ENCODE measurements at places on chromosomes 12 and 14.

- no peak for DNase-seq
Measured at GRCh38 chr12:57614948-57615500, 3.8 kb downstream of the ARHGEF25 start.

GRCh38 chr12:51973560-51973959, 22.1 kb downstream of the ACVR1B start:
- no peak for DNase-seq

DNA sequence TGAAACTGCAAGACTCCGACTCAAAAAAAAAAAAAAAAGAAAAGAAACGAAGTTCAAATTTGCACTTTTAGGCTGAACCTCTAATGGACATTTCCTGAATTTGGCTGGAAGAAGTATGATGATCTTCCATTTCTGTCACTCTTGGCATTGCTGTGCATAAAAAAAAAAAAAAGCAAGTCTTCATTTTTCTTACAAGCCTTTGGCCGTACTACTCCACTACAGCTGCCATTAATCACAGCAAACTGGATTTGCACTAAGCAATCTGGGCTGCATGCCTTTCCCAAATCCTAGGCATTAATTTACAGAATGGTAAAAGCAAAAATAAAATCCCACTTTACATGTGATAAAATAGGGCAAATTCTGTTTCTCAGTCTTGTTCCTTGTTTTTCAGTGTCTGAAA, 7.1 kb downstream of the CSRP2 start:
- DNase-seq, result peak; percentile 33

DNA sequence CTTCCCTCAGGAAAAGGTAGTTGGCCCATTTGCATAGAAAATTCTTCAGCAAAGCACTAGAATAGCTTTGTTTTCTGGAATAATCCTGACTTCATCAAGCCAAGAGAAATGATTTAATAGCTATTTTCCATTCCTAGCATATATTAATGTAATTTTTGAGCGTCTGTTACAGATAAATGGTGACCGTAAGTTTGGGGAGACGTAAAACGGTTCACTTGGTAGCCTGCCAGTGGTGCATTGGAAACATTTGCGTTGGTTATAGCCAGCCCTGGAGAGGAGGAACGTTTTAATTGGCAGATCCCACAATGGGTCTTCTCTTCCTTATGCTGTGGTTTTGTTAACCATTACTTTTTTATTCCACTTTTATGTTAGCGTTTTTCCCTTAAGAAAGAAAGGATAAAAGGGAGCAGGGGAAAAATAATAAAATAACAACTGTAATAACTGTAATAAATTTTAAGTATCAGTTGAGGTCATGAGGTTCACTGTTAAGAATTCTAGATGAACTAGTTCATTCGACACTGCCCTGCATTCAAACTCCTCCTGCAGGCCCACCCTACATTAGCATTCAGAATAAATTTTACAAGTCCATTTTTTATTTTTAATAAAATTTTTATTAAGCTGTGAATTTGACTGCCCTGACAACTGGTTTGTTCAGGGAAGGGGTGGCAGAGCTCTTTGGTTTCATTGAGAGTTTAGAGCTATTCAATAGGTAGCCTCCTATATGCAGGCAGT, 300.7 kb downstream of the ERC1 start:
- DNase-seq, result no peak

DNA sequence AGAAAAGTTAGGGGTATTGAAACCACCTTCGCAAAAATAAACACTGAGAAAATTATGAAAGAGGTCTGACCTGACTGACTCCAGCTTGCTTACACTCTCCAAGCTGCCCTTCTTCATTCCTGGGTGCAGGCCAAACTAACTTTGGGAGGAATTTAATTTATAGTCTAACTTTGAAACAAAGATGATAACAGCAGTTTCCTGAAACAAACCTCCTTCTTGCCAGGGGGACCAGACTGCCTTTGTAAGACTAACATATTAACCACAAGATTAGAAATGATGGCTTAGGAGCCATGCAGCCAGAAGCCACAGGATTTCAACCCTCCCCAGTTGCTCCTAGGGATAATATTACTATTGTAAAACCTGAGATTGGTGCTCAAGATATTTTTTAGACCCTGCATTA, 13.8 kb upstream of the EEA1 start:
- no peak for DNase-seq

GRCh38 chr14:67527756-67528155, 5.3 kb upstream of the PLEKHH1 start:
- no peak for DNase-seq

Data from NCI-H446 treated with DMSO at 0.1 percent for 48 hours (cell line).